ENCODE measurements at places on chromosomes 5 and 9. TPM values are rescaled to one million over a fixed set of nuclear protein-coding genes. Genes with fewer than 3 reads are reported as not detected.
A peak's percentile ranks its signal among the peaks of the same experiment; 100 is the strongest.

DNA sequence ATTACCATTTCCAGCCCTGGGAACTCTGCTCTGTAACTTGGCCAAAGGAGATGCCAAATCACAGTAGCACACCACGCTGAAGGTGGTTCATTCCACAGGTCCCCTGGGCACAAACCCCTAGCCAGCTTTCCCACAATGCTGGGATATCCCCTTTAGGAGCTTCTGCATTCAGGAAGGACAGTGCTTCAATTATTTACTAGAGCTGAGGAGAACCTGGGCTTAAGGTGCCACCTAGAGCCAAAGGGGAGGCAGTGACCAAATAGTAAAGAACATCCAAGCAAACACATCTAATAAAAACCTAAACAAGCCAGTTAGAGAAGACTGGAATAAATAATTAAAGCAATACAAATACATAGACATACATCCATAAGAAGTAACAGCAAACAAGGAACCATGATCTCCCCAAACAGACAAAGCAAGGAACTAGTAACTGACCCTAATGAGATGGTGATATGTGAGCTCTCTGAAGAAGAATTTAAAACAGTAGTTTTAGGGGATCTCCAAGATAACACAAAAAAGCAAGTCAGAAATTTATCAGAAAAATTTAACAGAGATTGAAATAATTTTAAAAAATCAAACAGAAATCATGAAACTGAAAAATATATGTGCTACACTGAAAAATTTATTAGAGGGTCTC is 14.6 kb downstream of the KIF4B start:
- no peak for DNase-seq
- no peak overlapping the region for H3K4me3 ChIP-seq
- no peaks in the 10 kb centered on the region for H3K36me3 ChIP-seq

- no peak overlapping the region for H3K4me3 ChIP-seq
- DNase-seq: no peak
These were observed 651.2 kb upstream of the CCNG1 start for GRCh38 chr5:162786234-162786633.

- H3K4me3 ChIP-seq: no peak overlapping the region
- peaks cover 15% of the 10 kb centered on the region for H3K27me3 ChIP-seq
- H3K4me1 ChIP-seq: peaks cover 4% of the 10 kb centered on the region
- peak; percentile 34 for DNase-seq
- no peak overlapping the region for H3K27ac ChIP-seq
These were observed 83.5 kb downstream of the PDE4D start for GRCh38 chr5:59810041-59810440.

KLF4 gene
- total RNA-seq: 1.4 TPM

Measured in activated T-helper 2 cell treated with anti-CD3 and anti-CD28 coated beads, Interferon-gamma antibody, Interleukin-2, Interleukin-4, amounts not matched to agents 10 μg/mL and 5 μg/mL and 100 μg/mL, durations not matched to agents 14 hours and 24 hours and 36 hours (primary cell).